ENCODE measurements at places on chromosomes 13 and 19.
A peak's percentile ranks its signal among the peaks of the same experiment; 100 is the strongest.

DNA sequence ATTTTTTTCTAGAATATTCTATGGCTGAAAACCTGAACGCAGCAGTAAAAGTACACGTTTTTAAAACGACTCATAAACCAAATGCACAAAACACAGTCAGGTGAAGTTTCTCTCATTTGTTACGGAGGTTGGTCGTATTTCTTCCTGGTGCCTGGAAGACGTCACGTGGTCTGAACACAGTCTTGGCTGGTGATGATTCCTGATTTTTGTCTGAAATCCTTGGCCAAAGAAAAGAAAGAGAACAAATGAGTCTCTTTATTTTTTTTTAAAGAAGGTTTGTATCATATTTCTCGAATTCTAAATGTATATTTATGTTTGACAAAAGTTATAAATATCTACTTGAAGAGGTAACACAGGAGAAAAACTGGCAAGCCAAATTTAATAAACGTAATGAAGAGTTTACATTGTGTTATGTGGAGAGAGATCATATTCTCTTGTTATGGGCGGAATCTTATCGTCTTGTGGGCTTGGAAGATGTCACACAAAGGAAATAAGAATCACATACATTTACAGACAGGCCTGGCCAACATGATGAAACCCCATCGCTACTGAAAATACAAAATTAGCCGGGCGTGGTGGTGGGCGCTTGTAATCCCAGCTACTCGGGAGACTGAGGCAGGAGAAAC, 10.0 kb upstream of the PNMA8A start:
- no peak for DNase-seq

GRCh38 chr19:35045667-35046300, 4.3 kb downstream of the HPN start:
- no peak for DNase-seq

DNA sequence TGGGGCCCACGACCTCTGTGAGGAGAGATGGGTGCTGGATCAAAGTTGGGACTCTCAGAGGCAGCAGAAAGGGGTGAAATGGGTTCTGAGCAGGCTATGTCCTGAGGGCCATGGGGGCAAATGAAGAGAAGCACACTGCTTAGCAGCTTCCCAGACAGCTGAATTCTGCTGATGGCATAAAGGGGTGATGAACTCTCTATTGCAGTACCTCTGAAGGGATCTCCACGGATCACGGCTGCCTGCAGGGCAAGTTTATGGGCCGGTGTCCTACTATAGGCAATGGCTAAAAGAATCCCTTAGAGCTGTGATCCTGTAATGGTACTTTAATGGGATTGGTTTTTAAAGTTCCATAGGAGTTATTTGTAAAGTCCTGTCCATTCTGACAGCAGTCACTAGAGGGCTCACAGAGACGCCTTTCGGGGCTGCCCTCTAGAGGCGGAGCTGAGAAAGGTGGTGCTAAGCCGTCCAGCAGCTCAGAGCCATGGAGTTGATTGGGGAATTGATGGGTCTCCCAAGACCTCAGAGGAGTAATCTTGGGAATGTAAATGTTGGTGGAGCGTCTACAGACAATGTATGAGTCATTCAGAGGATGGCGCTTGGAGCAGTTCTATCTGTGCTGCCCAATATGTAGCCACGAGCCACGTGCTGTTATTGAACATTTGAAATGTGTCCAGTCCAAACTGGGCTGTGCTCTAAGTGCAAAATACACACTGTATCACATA, 287.3 kb downstream of the COG6 start:
- DNase-seq: peak; percentile 55

- no peak for DNase-seq
Observed at GRCh38 chr19:55699221-55699620, 24.2 kb downstream of the EPN1 start.

DNA sequence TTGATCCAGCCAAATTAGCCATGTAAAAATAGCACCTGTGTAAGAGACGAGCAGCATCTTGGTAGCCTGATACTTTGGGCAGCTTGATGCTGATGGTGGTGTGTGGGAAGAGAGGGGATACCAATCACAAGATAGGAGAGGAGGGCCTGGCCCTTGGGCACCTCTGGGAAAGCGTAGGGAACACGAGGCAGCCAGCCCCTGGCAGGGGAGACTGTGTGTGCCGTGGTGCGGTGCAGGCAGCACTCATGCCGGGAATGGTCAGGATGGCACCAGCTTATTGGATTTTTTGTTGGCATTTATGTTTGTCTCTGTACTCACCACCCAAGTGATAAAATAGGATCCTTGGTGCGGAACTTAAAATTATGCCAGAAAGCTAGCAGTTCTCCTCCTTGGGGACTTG, 10.2 kb downstream of the SIGLEC8 start:
- no peak for DNase-seq

- DNase-seq: no peak
Observed at GRCh38 chr13:73945871-73946270, 188.3 kb downstream of the KLF12 start.

DNA sequence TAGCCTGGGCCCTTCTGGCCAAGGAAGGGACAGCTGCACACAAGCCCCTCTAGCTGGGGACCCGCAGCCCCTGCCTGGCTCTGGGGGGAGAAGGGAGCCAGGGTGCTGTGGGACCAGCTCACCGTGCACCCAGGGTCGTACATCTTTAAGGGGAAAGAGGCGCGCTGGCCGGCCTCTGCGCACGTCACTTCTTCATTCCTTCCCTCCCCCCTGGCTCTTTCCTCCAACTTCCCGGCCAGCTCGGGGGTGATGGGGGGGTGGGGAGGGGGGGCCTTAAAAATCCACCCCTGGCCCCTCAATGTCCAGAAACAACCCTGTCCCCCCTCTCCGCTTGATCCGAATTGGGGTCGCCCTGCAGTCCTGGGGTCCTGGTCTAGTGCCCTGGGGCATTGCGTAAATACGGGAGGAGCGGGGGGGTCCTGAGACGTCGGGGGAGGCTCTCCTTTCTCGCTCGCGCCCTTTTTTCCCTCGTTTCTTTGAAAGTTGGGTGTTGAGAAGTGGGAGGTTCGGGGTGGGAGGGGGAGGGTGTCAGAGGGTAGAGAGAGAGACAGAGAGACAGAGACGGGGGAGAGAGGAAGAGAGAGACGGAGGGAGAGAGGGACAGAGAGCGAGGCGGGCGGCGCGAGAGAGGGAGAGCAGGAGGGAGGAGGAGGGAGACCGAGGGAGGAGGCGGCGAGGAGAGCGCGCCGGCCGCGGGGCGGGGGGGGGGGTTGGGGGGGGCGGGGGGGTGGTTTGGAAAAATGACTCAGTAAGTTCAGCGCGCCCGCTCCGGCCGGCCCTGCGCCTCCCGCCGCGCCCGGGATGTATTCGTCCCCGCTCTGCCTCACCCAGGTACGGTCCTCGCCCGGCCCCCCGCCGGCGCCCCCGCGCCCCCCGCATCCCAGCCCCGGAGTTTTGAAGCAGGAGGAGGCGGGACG, at the start of gene NFIC:
Gene NFIC, plus strand, starts transcription at position 748 of the 917 bp plus-strand sequence. Its CDS starts 54 bp downstream, at position 802.
- DNase-seq: peak; percentile 58

DNA sequence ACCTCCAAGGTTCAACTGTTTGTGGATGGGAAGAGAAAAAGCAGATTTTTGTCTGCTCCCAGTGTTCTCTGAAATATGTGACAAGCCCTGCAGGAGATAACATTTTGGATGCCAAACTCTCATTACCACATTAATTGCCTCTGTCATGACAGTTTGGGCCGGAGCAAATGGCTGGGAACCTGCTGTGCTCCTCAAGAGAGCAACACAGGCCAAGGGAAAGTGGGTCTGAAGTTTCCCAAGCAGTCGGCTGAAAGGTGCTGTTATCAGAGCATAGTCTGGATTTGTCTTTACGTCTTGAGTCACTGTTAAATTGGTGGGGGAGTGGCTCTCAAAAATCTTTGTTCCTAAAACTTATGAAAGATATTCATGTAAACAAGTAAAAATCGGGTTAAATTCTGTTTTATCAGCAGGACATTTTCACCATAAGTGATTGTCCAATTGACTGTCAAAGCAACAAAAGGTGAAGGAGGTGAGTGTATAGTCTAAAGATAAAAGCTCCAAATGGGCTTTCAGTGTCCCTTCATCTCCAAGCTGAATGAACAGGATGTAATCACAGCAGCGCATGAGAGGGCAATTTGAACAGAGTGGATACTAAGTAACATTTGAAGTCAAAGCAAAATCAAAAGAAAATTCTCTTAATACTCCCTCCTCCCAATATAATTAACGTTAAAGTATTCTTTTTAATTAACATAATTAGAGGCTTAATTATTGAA, 844.8 kb downstream of the PCDH17 start:
- no peak for DNase-seq

- DNase-seq: no peak
Observed at GRCh38 chr19:5342573-5343201, 2.1 kb upstream of the PTPRS start.

DNA sequence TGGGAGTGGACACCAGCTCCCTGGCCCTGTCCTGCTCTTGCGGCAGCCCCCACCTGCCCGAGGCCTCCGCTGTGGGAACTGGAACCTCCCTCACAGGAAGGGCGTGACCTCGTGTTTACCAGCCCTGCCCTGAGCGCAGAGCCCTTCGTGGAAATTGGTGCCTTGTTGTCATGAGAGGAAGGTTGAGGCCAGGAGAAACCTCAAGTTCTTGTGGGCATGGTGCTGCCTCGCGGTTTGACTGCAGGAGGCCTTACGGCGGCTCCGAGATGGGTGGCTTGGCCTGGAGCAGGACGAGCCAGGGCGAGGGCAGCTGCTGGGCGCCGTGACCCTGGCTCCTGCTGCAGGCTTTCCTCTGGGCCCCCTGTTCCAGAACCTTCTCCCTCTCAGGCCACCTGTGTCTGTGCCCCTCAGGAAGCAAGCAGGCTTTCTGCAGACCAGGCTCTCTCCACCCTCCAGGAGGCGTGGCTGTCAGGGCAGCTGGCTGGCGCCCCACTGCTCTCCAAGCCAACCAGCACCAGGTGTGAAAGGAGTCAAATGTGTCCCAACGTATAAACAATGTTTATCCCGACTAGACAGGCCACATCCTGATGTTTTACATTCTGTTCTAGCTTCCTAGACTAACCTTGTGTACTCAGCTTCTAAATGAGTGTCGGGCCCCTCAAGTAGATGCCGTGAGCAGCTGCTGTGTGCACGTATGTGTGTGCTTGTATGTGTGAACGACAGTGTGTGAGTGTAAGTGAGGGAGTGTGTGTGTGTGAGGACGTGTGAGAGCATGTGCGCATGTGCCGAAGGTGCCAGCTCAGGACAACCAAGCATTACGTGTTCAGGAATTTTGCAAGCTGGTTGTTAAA, 10.4 kb upstream of the RASA3 start:
- DNase-seq: peak; percentile 58

DNA sequence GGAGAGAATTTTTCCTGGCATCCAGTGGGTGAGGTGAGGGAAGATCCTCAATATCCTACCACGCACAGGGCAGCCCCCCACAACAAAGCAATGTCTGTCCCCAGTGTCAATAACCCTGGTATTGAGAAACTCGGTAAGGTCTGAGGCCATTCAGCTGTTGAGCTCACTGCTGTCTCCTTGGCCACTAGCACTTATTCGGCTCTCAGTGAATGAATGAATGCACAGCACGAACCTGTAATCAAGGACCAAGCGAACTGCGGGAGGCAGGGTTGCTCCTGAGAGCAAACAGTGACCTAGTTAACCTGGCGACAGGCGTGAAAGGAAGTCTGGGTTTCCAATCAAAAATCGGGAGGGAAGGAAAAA, 640 bp downstream of the ZSCAN5A start:
- DNase-seq: no peak

- no peak for DNase-seq
Observed at GRCh38 chr13:75932636-75933035, 296.5 kb downstream of the LMO7 start.

- no peak for DNase-seq
Observed at GRCh38 chr19:46924874-46925547, 64.2 kb downstream of the ARHGAP35 start.

DNA sequence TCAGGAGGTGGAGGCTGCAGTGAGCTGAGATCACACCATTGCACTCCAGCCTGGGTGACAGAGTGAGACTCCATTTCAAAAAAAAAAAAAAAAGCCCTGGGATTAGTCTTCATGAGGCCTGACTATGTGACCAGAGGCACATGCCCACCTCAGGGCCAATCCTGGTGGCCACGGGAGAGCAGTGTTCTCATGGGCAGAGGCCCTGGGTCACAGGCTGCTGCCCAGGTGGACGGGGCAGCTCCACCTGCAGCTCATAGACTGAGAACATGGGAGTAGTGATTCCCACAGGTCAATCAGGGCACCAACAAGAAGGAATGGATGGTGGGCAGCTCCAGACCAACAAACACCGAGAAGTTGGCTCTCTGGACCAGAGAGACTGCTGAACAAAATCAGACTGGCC, 26.1 kb upstream of the PEPD start:
- DNase-seq: no peak

DNA sequence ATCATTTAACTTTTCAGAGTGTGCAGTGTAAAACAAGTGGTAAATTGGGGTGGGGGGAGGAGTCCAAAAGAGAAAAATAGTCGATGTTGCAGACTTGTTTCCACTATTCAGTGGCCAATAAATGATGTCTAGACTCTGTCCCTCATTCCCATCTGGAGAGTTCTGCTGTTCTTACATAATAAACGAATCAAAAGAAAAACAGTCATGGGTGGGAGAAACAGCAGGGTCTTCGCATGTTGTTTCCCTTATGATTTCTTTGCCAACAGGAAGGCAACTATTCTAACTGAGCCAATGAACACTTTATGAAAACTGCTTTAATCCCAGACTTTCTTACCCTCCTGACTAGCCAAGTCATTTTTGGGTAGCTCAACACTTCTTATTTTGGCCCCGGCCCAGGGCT, 615.5 kb downstream of the FGF9 start:
- no peak for DNase-seq

GRCh38 chr13:87274209-87274819, 396.9 kb upstream of the SLITRK5 start:
- no peak for DNase-seq

GRCh38 chr19:55116859-55117662, at the start of gene PPP1R12C:
PPP1R12C (minus strand) TSS chr19:55117637; CDS start chr19:55117543, 94 bp downstream.
- peak; percentile 12 for DNase-seq

- DNase-seq: no peak
Observed at GRCh38 chr19:41311613-41312012, 1.6 kb downstream of the CCDC97 start.

GRCh38 chr13:112928972-112929782, 39.8 kb upstream of the MCF2L start:
- no peak for DNase-seq

- peak; percentile 87 for DNase-seq
Observed at GRCh38 chr19:18091217-18091608, 4.5 kb upstream of the IL12RB1 start.

- DNase-seq: no peak
Observed at GRCh38 chr13:74444864-74445479, 310.8 kb upstream of the KLF12 start.

- peak; percentile 50 for DNase-seq
Observed at GRCh38 chr19:45508417-45508860, 1.2 kb downstream of the VASP start.

Data from stimulated activated naive CD4-positive, alpha-beta T cell treated with Interleukin-2 at 50 U/mL for 16 hours (primary cell).